ENCODE measurements at places on chromosomes 7 and 10.

- no peak for DNase-seq
These were observed 107.3 kb downstream of the SNX10 start for GRCh38 chr7:26398756-26399509.

GRCh38 chr7:117129521-117129955 lies 176.2 kb downstream of the ST7 start:
- no peak for DNase-seq

DNA sequence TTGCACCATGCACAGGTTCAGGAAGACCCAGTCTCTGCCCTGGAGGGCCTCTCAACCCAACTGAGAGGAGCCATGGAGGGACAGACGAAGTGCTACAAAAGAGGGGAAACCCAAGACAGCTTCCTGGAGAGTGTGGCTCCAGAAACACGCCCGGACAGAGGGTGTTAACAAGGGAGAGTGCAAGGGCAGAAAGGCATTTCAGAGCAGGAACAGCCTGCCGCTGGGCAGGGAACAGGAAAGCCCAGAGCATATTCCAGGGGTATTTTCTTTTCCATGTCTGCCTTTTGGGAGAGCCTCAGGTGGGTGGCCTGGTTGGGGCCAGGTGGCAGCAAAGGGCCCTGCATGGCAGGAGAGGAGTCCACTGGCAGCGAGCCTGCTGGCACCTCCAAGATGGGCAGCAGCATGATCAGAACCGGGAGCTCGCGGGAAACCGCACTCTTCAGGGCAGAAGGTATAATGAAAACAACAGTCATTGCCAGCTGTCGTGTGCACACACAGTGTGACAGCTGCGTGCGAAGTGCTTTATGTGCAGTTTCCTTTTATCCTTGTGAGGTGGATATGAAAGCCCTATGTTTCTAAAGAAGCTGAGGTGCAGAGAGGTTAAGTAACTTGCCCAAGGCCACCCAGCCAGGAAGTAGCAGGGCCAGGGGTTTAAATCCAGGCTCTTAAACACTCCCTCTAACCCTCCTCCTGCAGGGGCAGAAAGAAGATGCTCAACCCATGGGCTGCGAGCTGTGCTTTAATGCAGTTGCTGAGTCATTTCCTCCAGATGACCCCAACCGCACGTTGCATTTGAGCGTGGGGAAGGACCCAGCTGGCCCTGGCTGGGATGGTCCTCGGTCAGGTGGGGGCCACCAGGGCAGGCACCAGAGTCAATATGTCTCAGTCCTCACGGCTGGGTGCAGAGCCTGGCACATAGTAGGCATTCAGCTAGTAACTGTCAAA lies 128.6 kb downstream of the OAT start:
- DNase-seq: no peak

- DNase-seq: no peak
These were observed 75.7 kb upstream of the PDZD8 start for GRCh38 chr10:117450940-117451339.

DNA sequence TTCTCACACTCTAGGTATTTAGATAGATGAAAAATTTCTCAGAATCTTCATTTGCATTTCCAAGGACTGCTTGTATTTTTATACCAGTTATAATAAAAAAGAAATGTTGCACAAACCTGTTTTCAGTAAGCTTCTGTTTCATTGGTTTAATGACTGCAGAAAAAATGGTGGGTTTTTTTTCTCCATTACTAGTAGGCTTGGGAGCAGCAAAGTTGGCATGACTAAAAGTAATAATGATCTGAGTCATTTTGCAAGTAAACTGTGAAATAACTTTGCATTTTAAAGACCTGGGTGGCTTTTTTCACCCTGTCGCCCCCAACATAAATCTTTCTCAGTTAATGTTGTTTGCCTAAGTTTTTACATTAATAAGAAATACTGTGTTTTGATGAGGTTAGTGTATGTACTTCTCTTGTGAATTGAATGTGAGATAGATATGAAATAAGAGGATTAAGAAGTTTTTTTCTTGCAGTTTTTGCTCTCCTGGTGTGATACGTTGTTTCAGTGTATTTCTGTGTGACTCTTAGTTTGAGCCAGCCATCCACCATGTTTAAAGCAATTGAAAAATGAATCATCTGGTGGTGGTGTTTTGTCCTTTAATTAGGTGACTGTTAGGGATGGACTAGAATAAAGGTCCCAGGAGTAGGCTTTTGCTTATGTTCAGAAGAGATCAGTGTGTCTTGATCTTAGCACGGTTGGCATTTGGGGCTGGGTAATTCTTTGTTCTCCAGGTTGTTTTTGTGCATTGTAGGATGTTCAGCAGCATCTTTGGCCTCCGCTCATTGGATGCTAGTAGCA lies 1.8 kb downstream of the GNAI1 start:
- no peak for DNase-seq

DNA sequence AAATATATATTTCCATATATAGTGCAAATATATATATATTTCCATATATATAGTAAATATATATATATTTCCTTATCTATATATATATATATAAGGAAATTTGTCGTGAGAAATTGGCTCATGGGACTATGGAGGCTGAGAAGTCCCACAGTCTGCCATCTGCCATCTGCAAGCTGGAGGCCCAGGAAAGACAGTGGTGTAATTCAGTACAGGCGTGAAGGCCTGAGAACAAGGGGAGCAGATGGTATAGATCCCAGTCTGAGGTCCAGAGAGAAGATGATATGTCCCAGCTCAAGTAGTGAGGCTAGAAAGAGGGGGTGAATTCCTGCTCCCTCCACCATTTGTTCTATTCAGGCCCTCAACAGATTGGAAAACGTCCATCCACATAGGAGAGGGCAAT lies 78.9 kb downstream of the MTPN start:
- DNase-seq: no peak

- no peak for DNase-seq
These were observed 75.5 kb downstream of the MAP3K8 start for GRCh38 chr10:30509508-30509907.

DNA sequence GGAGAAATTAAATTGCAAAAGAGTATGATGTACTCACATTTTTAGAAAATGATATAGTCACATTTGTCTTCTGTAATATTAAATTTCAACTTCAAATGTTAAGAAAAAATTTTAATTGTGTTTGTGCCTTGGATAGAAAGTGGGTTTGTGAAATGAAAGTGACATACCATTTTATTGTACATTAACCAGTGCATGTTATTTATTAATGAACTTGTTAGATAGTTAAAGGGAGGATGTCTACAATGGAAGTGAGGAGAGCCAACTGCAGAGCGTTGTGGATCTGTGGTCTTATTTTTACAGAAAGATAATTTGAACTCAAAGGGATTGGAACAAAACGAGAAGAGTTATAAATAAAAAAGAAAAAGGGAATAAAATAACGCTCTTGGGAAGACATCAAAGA lies 291.7 kb downstream of the ARL4A start:
- no peak for DNase-seq

- DNase-seq: peak; percentile 21
These were observed at the start of gene SLC29A4 for GRCh38 chr7:5282543-5283316. Gene SLC29A4, plus strand, starts transcription at chr7:5282943. Its CDS starts 4,874 bp downstream, at chr7:5287817.

- DNase-seq: no peak
These were observed 64.3 kb upstream of the PCGF5 start for GRCh38 chr10:91156196-91156595.

DNA sequence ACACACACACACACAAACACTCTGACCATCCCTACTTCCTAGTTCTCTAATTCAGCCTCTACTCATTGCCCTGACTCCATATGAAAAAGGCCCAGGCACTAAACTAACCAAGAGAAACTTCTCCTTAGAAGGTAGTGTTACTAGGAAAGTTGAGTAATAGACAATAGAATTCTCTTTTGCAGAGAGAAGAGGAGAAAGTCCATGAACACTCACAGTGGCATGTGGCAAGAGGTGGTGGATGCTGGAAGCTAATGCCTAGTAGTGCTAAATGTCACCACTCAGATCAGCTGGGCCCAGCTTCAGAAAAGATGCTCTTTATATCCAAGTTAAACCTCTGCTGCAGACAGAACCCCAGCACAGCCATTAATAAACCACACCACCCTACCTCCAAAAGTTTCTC lies 58.2 kb downstream of the SORBS1 start:
- DNase-seq: no peak

DNA sequence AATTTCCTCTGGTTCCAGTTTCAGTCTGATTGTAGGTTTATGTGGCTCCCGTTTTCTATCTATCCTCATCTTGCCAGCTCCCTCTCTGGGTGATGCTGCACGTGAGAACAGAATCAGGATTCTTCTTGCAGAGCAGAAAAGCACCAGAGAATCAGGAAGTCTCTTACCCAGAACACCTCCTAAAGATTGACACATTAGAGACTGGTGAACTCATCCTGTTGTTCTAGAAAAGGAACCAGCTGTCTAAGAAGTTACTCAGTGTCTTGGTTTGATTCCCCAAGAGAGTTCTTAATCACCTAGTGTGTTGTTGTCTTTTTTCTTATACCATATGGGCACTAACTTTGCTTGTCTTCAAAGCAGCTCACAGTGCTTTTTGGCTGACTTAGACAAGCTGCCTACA lies 152.4 kb downstream of the DGKI start:
- DNase-seq: no peak

- no peak for DNase-seq
These were observed 108.1 kb upstream of the AGR3 start for GRCh38 chr7:16989811-16990413.

DNA sequence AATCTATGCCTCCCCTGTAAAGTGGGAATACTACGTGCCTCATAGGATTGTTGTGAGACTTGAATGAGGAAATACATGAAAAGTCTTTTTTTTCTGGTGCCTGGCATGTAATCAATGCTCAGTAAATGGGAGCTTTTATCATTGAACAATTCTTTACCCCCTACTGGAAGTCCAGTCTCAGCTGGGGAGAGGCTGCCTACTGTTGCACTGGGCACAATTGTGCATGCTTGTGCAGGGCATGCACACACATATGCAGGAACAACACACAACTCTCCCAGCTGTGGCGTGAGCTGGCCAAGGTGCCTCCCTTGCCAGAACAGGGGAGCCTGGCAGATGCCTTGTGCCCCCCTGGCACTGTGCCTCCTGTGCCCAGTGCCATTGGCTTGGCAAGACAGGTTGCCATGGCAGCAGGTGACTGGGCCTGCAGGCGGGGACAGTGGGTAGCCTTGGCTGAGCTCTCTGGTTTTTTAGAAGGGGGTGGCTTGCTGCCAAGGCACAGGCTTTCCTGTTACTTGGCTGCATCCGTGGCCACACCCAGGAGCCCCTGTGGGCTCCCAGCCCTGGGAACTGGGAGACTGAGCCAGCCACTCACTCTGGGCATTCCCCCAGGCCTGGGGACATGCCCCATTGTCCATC lies 16.1 kb upstream of the PALD1 start:
- no peak for DNase-seq

DNA sequence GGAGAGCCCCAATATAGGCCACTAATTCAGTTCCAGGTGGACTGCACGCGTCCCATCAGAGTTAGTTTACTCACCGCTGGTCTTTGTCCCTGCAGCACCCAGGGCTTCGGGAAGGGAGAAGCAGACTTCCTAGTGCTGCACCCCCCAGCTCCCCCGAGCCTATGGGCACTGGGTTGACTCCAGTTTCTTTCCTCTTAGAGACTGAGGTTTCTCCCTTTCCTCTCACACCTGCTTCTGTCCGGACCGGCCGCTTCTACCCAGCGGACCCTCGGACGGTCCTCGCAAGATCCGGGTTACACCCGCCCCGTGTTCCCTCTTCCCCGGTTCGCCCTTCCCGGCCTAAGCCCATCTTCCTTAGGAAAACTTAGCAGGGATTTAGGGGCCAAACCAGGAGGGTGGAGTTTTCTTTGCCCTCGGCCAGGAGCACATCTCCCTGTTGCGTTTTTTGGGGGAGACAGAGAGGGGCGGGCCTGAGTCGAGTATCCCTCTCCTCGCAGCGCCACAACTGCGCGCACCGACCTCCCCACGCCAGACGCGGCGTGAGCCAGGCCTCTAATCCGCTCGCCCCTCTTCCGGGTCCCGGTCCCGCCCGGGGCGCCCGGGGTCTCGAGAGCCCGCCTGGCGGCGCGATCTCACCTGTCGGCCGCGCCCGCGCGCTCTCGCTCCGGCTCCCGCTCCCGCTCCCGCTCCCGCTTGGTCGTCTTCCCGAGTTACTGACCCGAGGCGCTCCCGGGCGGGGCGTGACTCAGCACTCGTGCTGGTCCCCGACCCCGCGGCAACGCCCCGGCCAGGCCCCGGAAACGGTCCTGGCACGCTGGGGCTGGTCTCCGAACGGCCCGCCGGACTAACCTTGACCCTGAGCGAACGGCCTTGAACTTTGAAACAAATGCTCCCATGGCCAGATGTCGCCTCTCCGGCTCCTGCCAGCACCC lies at the start of gene AIFM2:
AIFM2 (minus strand) TSS at position 728 of the 932 bp plus-strand sequence. CDS start 8,741 bp downstream, outside the sequence.
- DNase-seq: peak; percentile 33

GRCh38 chr10:43120929-43121314 lies 17.3 kb upstream of the CSGALNACT2 start:
- peak; percentile 37 for DNase-seq

DNA sequence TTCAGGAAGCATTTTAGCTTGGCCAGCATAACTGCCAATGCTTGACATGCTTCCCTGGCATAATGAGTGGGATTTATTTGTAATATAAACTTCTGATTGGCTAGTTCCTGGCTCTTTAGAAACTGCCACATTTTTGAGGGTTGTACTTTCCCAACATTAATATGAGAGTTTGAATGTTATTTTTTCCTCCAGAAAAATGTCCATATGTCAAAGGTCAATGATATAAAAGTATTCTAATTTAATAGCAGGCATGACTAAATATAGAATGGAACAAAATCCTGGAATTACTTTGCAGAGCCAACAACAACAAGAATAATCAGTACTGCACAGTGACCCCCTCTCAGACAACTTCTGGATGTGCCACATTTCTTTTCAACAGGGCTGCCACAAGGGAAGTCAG lies 352.6 kb downstream of the PRPF18 start:
- DNase-seq: no peak

GRCh38 chr7:48901966-48902365 lies 22.4 kb upstream of the CDC14C start:
- no peak for DNase-seq

DNA sequence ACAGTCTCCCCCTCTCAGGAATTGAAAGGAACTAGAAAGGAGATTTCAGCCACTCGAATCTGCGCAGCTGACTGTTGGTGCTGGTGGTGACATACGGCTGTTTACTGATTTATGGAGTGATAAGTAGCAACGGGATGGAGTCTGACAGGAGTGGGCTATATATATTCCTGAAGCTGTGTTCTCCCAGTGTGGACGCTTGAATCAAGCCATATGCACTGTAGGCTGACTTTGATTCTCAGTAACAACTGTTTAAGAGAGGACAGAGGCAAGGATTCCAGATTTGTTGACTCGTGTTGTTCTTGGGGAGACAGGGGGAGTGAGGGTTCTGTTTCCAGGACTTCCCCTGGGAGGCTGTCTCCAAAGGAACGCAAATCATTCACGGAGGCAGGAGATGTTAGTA lies 260.1 kb upstream of the AUTS2 start:
- no peak for DNase-seq

GRCh38 chr7:97064972-97065587 lies 40.4 kb upstream of the DLX5 start:
- no peak for DNase-seq

All from stimulated activated CD4-positive, alpha-beta T cell treated with anti-CD3 and anti-CD28 coated beads, TNF-alpha, amount 100 ng/mL, for 48 hours (primary cell).